Fibroblast of lung (primary cell): ENCODE measurements at places on chromosomes 7 and 10. TPM values are rescaled to one million over a fixed set of nuclear protein-coding genes. Genes with fewer than 3 reads are reported as not detected.
A peak's percentile ranks its signal among the peaks of the same experiment; 100 is the strongest.

Gene LEP
- polyA plus RNA-seq = 0.36 TPM in 1 of 2 replicates, not detected in the other

DNA sequence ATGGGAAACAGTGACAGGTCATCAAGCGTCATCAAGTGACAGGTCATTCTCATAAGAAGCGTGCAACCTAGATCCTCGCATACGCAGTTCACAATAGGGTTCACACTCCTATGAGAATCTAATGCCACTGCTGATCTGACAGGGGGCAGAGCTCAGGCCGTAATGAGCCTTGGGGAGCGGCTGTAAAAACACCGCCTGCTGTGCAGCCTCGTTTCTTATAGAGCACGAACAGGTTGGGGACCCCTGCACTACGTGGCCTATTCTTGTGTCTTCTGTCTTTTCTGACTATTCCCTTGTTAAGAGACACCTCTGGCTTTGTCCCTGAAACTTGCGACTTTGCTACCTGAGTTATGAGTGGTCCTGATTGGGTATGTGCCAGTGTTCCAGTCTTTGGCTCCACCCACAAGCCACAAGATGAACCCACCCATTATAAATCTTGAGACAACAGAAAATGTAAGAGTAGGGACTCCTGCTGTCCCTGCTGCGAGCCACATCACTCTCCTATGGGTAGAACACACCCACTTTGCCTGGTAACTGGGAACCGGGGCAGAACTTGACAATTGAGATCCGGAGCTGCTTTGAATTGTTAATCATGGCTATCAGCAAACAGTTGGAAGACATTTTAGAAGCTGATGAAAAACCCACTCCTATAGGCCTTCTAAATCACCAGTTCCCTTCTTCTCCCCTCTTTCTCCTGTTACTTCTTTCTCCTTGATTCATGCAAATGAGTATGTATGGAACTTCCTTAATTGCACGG lies 55.8 kb upstream of the EXOC4 start:
- DNase-seq = no peak

- DNase-seq = no peak
Measured at GRCh38 chr10:111724121-111724520, 459.4 kb downstream of the GPAM start.

Gene IGFBP1
- polyA plus RNA-seq = not detected in 2 replicates

DNA sequence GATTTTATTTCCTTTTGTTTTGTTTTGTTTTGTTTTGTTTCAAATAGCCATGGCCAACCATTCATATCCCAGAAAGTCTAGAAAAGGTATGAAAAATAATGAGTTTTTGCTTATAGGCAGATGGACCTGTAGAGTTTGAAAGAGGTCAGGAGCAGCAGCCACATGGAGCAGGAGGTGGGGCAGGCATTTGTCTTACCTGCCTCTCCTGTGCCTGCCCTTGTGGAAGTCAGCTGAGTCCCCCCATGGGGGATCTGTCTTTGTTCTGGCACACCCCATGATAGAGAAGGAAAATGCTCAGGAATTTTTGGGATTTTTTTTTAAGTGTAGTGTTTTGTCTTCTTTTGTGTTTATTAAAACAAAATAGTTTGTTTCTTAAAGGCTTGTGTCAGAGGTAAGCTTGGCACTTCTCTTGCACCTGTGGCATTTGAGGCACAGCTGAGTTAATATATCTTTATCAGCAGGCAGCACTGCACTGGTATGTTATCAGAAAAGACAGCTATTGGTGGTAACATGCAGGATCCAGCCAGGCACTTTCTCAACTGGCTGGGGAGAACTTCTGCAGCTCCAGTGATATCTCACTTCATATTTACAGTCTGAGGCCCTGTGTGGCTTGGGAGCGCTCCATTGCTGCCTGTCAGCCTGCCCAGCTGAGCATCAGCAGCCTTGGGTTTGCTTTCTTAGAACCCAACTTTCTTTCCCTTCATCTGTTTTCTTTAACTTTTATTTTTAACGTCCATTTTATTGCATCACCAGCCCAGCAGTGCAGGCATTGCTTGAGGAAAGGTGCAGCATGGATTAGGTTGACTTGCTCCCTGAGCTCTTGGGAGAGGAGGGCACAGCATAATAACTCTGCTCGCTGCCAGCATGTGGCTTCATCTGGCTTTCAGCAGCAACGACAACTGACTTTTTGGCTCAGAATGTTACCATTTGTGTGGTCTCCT lies 44.4 kb downstream of the LRRC4 start:
- no peak for DNase-seq

Gene EXOC6
- polyA plus RNA-seq = 6.2 and 12.9 TPM in 2 replicates

- peak; percentile 68 for DNase-seq
Measured at GRCh38 chr7:47653550-47654411, 71.9 kb upstream of the TNS3 start.

DNA sequence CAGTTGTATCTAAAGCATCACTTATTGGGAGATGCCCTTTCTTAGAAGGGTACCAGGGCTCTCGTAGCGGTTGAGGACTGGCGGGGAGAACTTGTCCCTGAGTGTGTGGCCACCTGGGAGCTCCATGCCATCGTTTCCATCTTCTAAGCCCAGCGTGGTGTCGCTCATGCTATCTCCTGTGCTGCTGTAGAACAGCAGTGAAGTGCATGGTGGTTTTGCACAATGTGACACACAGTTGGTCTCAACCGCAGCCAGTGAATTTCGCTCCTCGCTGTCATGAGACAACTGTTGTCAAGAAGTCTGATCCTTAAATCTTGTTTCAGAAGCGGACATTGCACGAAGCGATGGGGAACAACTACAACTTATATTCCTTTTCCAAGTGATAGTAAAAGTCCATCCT lies 283.4 kb downstream of the GRID1 start:
- DNase-seq = no peak

Gene EGR2
- 0.08 and 0.21 TPM in 2 replicates for polyA plus RNA-seq

Gene JAZF1
- 6.0 and 9.3 TPM in 2 replicates for polyA plus RNA-seq

Gene UTF1
- not detected in 2 replicates for polyA plus RNA-seq

Gene HOXA6
- 0.70 and 1.2 TPM in 2 replicates for polyA plus RNA-seq

GRCh38 chr10:70381471-70382421 lies 679 bp downstream of the LRRC20 start:
- DNase-seq = peak; percentile 28

- peak; percentile 54 for DNase-seq
Measured at GRCh38 chr10:51894771-51895578, 195.6 kb upstream of the CSTF2T start.

GRCh38 chr7:98281757-98282606 lies 496 bp downstream of the BRI3 start:
- no peak for DNase-seq

GRCh38 chr7:25206765-25207164 lies 21.5 kb downstream of the NPVF start:
- no peak for DNase-seq

- DNase-seq = no peak
Measured at GRCh38 chr10:95260909-95261552, 29.8 kb downstream of the PDLIM1 start.

Gene ZNF488
- polyA plus RNA-seq = 0.07 TPM in 2 replicates

GRCh38 chr7:151585744-151586393 lies 66.2 kb upstream of the RHEB start:
- no peak for DNase-seq

Gene PIK3CG
- polyA plus RNA-seq = 0.07 and 0.09 TPM in 2 replicates

Gene CALML3
- not detected in 2 replicates for polyA plus RNA-seq

- DNase-seq = peak; percentile 80
Measured at GRCh38 chr7:1533547-1534329, 3.2 kb downstream of the MAFK start.

DNA sequence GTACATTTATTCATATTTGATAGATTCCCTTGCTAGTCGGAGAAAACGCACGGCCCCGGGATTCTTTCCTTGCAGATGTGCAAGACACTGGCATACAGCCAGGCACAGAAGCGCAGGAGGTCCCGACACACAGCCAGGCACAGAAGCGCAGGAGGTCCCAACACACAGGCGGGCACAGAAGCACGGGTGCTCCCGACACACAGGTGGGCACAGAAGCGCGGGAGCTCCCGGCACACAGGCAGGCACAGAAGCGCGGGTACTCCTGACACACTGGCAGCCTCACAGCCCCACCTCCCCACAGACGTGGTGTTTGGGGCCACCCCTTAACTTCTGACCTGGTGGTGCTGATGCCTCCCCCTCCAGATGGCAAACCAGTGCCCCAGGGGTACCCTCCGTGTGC lies 237.3 kb downstream of the ZMYND11 start:
- DNase-seq = no peak

Gene CYP2C8
- polyA plus RNA-seq = not detected in 2 replicates

DNA sequence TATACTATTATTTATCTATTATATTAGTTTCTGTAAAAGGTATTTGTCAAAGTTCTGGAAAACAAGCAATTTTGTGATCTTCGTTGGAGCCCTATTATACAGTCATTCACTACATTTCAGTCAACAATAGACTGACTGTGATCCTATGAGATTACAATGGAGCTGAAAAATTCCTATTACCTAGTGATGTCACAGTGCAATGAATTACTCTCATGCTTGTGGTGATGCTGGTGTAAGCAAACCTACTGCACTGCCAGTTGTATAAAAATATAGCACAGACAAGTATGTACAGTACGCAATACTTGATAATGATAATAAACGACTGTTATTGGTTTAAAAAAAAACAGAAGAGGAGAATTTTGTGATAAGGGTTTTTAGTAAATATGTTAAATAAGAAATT lies 21.4 kb downstream of the OR6V1 start:
- DNase-seq = no peak

- DNase-seq = no peak
Measured at GRCh38 chr7:158973440-158973839, 117.1 kb downstream of the DYNC2I1 start.

Gene GRID2IP
- polyA plus RNA-seq = not detected in 2 replicates

DNA sequence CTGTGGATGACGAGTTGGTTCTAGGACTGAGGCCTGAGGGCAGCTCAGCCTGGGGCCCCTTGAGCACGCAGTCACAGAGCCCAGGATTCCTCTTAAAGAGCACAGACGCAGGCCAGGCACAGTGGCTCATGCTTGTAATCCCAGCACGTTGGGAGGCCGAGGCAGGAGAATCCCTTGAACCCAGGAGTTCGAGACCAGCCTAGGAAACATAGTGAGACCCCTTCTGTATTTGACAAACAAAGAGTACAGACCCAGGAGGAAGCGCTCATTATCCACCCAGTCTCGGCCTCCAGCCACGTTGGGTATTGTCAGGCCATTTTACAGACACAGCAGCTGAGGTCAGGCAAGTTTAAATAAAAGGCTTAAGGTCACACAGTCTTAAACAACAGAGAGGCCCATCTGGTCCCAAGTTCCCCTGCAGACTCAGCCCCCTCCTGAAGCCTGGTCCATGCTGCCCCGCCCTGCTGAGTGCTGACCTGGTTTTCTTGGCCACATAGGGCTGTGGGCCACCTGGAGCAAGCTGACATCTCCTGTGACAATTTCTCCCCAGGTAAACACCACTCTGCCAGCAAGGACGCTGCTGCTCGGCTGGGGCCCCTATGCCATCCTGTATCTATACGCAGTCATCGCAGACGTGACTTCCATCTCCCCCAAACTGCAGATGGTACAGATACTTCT lies 12.6 kb downstream of the RGR start:
- no peak for DNase-seq

- DNase-seq = peak; percentile 81
Measured at GRCh38 chr7:90271753-90272152, 26.8 kb downstream of the CFAP69 start.

DNA sequence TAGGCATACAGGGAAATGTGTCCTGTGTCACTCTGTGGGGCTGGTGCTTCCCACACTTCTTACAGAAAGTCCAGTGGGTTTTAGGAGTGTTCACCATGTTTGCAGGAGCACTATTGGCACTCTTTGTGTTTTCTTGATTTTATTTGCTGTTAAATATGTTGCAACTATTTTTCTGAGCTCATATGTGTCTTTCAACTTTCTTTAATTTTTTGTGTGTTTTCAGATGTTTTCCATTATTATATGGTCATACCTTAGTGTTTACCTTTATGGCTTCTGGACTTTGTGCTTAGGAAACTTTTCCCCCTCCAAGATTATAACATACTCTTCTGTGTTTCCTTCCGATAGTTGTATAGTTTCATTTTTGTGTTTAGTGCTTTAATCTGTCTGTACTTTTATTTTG lies 20.8 kb upstream of the NUDCD3 start:
- DNase-seq = no peak

Gene DGKI
- 0.74 and 0.84 TPM in 2 replicates for polyA plus RNA-seq

DNA sequence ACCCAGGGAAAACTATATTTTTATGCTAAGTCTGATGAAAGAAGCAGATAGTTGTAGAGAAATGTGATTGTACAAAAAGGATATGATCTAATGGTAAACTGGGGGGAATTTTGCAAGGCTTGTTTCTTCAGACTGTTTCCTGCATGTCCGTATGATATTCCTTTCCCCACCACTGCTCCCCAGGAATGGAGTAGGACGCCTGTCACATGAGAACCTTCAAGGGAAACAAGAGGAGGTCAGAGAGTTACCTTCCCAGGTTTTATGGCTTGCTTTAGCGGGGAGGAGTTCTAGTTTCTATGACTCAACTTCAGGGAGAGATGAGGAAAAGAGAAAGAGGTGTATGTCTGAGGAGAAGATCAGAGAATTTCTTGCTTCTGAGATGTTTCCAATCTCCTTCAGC lies 16.4 kb upstream of the ITPRID1 start:
- no peak for DNase-seq

Gene C10orf53
- not detected in 2 replicates for polyA plus RNA-seq

- DNase-seq = peak; percentile 72
Measured at GRCh38 chr7:106736508-106737201, 75.7 kb upstream of the CCDC71L start.

DNA sequence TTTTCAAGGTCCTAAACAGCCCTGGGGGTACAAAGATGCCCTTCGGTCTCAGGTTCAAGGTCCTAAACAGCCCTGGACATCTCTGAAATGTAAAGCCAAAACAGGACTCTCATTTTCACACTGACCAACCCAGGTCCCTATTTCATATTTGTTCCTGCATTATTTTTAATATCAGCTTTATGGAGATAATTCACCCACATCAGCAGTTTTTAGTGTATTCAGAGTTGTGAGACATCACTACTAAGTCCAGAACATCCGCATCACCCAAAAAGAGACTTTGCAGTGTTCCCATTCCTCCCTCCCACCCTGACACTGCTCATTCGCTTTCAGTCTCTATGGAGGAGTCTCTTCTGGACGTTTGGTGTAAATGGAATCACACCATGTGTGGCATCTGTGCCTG lies 420.2 kb downstream of the PTPRN2 start:
- no peak for DNase-seq

- DNase-seq = no peak
Measured at GRCh38 chr10:32979041-32979440, 21.0 kb upstream of the ITGB1 start.
